Lower leg skin (tissue), 4 donors: ENCODE measurements at places on chromosomes 16 and 17. TPM values are rescaled to one million over a fixed set of nuclear protein-coding genes. Genes with fewer than 3 reads are reported as not detected.

Gene MT1G
- total RNA-seq = not detected

DNA sequence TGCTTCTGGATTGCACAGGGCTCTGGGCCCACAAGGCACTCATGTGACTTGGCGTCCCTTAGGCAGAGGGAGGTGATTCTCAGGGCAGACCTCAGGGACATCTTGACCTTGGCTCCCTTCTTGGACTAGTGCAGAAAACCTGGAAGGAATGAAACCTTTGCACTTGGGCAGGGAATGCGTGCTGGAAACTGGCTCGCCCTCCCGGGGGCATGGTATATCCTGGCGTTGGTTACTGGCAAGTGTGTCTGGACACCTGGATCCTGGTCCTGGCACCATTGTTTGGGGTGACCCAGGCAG is 63.5 kb upstream of the LGALS9 start:
- no peak for DNase-seq

DNA sequence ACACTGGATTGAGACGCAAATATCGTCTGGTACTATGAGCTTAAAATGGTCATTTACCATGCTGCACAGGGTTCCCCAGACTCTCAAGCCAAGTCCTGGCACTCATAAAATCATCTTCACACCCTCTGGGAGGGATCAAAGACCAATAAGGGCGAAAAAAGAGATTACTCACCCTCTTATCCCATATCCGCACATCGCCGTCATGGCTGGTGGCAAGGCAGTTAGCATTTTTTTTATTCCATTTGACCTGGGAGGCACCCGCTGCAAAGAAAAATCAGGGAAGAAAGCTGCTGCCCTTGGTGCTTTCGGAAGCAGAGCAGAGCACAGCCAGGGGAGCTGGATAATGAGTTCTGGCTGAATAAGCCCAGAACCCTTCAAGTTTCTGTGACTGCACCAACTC is 42.4 kb downstream of the WDR59 start:
- peak; percentile 18 for DNase-seq

DNA sequence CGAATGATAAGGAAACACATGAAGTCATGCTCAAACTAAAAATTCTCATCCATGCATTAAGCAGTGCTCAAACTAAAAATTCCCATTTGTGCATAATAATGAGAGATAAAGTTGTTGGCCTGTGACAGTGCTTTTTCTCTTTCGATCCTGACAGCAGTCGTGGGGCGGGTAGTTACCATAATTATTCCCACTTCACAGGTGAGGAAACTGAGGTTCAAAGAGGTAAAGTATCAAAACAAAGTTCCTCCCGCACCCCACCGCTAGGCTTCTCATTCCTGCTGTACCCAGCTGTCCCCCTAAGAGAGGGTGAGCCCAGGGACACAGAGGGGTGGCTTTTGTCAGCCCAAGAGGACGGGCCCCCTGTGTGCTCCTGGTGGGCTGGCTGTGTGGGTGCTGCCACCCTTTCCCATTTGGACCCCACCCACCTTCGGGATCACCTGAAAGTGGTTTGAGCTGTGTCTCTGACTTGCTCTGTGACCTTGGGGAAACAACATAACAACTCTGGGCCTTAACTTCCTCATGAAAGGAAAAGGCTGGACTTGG is 92.6 kb downstream of the CLEC16A start:
- peak; percentile 62 for DNase-seq
